ENCODE measurements at places on chromosomes 7 and 10. TPM values are rescaled to one million over a fixed set of nuclear protein-coding genes. Genes with fewer than 3 reads are reported as not detected.
A peak's percentile ranks its signal among the peaks of the same experiment; 100 is the strongest.

DNA sequence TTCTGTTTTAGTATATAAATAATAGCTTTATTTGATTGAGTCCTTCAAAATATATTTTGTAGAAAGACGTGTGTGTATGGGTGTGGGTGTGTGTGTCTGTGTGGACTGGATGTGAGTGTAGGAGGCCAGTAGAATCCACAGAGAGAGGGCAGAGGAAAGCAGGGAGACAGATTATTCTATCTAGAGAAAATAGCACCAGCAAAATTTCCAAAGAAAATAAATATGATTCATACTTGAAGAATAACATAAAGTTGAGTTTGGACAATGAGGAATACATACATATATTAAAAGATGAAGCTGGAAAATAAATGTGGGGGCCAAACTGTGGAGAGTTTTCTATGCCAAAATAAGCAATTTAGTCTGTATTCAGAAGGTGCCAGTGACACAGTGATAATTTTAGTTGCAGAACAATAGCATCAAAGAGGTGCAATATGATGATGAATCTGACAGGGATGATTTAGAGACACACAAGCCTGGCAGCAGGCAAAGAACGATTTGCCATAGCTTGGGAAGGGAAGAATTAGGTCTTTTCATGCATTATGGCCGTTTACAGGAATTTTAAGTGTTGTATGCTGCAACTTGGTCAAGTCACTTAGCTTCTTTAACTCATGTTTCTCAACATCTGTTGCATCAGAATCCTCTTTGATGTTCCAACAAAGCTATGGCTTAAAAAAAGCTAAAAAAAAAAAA is 121.3 kb downstream of the SEMA3A start:
- H3K27ac ChIP-seq, result no peak overlapping the region
- no peaks in the 10 kb centered on the region for H3K27me3 ChIP-seq
- DNase-seq, result no peak
- no peaks in the 10 kb centered on the region for H3K4me1 ChIP-seq
- no peak overlapping the region for H3K4me3 ChIP-seq
- H3K36me3 ChIP-seq, result peaks cover 11% of the 10 kb centered on the region

GRCh38 chr7:10855583-10855982 is 118.1 kb upstream of the PHF14 start:
- DNase-seq, result no peak
- no peaks in the 10 kb centered on the region for H3K36me3 ChIP-seq
- H3K27me3 ChIP-seq, result no peaks in the 10 kb centered on the region
- no peak overlapping the region for H3K4me3 ChIP-seq

GRCh38 chr7:138889582-138890498 is 91.3 kb downstream of the KIAA1549 start:
- no peak for DNase-seq
- peaks cover 3% of the 10 kb centered on the region for H3K36me3 ChIP-seq
- no peaks in the 10 kb centered on the region for H3K27me3 ChIP-seq
- no peak overlapping the region for H3K27ac ChIP-seq
- no peak overlapping the region for H3K4me3 ChIP-seq
- peaks cover 23% of the 10 kb centered on the region for H3K4me1 ChIP-seq

GRCh38 chr7:106054971-106055532 is 57.1 kb downstream of the SYPL1 start:
- H3K4me1 ChIP-seq, result peaks cover 14% of the 10 kb centered on the region
- no peak overlapping the region for H3K4me3 ChIP-seq
- H3K36me3 ChIP-seq, result no peaks in the 10 kb centered on the region
- H3K27ac ChIP-seq, result no peak overlapping the region

GRCh38 chr7:117458977-117459583 is 20.7 kb upstream of the CFTR start:
- H3K36me3 ChIP-seq, result no peaks in the 10 kb centered on the region
- H3K27ac ChIP-seq, result no peak overlapping the region
- peak; percentile 44 for DNase-seq
- H3K4me1 ChIP-seq, result no peaks in the 10 kb centered on the region

DNA sequence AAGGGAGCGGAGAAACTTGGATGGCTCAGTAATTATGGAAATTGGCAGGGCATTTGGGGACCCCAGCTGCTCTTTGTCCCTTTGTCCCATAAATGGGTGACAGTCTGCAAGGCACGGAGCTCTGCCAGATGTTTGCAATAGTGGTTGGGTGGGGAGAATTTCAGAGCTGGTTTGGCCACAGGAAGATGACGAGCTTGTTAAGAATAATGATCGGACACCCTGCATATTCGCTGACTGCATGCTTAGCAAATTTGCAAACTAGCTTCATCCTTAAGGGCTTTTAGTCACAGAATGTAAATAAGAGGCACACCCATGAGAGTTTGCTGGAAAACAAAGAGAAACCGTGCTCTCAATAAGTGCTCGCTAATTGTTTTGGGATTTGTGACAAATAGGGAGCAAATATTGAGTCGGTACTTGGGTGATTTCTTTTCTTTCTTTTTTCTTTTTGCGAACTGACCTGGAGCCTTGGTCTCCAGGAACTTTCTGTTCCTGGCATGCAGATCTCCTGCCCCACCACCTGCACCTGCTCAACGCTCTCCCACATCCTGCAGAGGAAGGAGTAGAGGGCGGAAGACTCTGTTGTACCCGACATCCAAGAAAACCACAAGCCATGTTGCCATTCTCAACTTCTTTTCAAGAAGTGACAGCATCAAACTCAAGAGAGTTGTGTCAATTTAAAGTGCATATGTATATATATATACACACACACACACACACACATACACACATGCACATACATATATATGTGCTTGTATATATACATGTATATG is 238.9 kb downstream of the CAMK1D start:
- no peaks in the 10 kb centered on the region for H3K27me3 ChIP-seq
- no peak overlapping the region for H3K27ac ChIP-seq
- peaks cover 7% of the 10 kb centered on the region for H3K4me1 ChIP-seq
- H3K36me3 ChIP-seq, result no peaks in the 10 kb centered on the region
- no peak overlapping the region for H3K4me3 ChIP-seq

DNA sequence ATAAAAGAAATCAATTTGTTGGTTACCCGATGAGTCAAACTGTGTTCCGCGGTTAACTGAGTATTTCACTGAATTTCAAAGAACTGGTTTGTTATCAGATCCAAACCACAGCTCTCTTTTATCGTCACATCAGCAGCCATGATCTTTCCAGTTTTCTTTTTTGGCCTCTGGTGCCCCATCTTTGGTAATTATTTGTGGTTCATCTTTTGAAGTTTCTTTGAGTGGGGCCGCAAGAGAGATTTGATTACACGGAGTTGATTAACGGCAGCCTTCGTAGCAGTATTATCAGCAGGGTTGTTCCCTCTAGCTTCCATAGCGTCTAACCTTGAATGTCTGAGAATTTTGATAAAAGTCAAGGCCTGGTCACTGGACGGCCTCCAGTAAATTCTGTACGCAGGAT is 154.9 kb upstream of the TNRC18 start:
- peaks cover 8% of the 10 kb centered on the region for H3K4me1 ChIP-seq
- H3K27me3 ChIP-seq, result peaks cover 44% of the 10 kb centered on the region
- H3K27ac ChIP-seq, result no peak overlapping the region
- no peak for DNase-seq
- no peaks in the 10 kb centered on the region for H3K36me3 ChIP-seq

DNA sequence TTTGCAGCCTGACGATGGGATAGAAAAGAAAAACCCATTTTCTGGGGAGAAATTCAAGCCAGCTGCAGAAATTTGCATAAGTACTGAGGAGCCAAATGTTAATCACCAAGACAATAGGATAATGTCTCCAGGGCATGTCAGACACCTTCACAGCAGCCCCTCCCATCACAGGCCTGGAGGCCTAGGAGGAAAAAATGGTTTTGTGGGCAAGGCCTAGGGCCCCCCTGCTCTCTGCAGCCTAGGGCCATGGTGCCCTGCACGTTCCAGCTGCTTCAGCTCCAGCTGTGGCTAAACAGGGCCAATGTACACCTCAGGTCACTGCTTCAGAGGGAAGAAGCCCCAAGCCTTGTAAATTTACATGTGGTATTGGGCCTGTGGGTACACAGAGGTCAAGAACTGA is 158.2 kb downstream of the VWC2 start:
- no peak overlapping the region for H3K4me3 ChIP-seq
- no peaks in the 10 kb centered on the region for H3K27me3 ChIP-seq
- DNase-seq, result no peak
- H3K27ac ChIP-seq, result no peak overlapping the region
- no peaks in the 10 kb centered on the region for H3K36me3 ChIP-seq

DNA sequence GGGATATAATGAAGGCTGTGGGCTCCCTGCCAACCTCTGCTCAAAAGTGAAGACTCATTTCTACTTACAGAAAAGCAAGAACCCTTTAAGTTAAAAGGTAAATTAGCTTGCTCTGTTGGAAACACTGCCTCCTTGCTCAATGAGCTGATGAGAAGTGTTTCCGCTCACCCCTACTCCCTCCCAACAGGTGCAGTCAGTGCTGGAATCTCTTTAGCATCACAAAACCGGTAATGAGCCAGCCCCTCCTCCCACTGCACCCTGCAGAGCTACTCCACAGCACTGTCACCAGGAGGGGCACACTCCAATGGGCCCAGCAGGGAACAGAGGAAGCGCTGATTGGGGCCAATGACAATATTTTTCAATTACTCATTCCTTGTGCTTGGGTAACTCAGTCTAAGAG is 262.5 kb downstream of the TCERG1L start:
- H3K4me3 ChIP-seq, result peak overlapping the region; percentile 20
- peak overlapping the region; percentile 59 for H3K27ac ChIP-seq
- no peaks in the 10 kb centered on the region for H3K36me3 ChIP-seq
- H3K27me3 ChIP-seq, result no peaks in the 10 kb centered on the region
- peak; percentile 84 for DNase-seq

- no peak for DNase-seq
- no peak overlapping the region for H3K4me3 ChIP-seq
- H3K27me3 ChIP-seq, result no peaks in the 10 kb centered on the region
- no peaks in the 10 kb centered on the region for H3K4me1 ChIP-seq
- H3K27ac ChIP-seq, result no peak overlapping the region
Observed at GRCh38 chr10:117224881-117225280, 16.0 kb upstream of the SLC18A2 start.

DNA sequence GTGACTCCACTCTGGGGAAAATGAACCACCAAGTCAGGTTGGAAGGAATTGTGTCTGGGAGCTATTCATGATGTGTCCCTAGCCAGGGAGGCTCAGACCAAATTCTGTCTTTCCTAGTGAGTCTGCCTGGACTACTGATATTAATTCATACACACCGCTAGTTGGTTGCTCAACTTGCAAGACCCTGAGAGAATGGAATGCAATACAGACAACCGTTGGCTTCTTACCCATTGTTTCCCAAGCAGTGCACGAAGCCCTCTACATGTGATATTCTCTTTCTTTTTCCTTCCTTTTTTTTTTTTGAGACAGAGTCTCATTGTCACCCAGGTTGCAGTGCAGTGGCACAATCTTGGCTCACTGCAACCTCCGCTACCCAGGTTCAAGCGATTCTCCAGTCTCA is 19.4 kb upstream of the SRGN start:
- no peaks in the 10 kb centered on the region for H3K4me1 ChIP-seq
- no peak overlapping the region for H3K27ac ChIP-seq
- no peaks in the 10 kb centered on the region for H3K36me3 ChIP-seq
- H3K4me3 ChIP-seq, result no peak overlapping the region

DNA sequence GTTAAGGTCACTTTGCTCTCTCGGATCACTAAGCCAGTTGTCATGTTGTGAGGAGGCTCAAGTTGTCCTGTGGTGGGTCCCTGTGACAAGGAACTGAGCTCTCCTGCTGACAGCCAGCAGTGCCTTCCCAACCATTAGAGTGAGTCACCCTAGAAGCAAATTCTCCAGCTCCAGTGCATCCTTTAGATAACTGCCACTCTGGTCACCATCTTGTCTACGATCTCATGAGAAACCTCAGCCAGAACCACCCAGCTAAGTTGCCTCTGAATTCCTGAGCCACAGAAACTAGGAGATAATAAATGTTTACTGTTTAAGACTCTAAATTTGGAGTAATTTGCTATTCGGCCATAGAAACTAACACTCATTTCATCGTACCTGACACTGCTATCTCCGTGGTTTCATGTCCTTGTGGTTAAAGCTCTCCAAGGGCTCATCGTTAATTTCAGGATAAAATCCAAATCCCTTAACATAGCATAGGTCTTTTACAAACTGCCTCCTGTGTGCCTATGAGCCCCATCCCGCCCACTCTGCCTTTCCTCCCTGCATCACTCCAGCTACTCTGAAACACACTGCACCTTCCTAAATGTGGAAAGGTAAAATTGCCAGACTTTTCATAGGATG is 56.5 kb upstream of the WIPF3 start:
- no peaks in the 10 kb centered on the region for H3K4me1 ChIP-seq
- H3K4me3 ChIP-seq, result no peak overlapping the region
- no peak for DNase-seq
- no peak overlapping the region for H3K27ac ChIP-seq
- no peaks in the 10 kb centered on the region for H3K36me3 ChIP-seq

DNA sequence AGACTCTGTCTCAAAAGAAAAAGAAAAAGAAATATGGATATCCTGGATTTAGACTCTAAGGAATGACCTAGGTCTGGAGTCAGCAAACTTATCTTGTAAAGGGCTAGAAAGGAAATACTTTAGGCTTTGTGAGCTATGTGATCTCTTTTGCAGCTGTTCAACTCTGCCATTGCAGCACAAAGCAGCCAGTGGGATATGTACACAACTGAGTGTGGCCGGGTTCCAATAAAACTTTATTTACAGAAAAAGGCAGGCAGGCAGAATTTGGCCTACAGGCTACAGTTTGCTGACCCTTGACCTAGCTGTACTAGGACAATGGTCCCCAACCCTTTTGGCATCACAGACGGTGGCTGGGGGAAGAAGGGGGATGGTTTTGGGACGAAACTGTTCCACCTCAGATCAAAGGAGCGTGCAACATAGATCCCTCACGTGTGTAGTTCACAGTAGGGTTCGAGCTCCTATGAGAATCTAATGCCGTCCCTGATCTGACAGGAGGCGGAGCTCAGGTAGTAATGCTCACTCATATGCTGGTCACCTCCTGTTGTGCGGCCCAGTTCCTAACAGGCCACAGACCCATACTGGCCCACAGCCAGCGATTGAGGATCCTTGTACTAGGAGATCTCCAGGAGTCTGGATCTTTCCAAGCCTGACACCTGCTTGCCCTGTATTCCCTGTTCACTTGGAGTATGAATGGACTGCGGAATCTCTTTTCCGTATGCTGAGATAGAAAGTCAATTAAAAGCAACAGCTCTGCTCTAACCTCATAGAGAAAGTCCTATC is 63.0 kb downstream of the CUL1 start:
- H3K36me3 ChIP-seq, result peaks cover 19% of the 10 kb centered on the region
- no peak overlapping the region for H3K27ac ChIP-seq
- no peak overlapping the region for H3K4me3 ChIP-seq
- no peaks in the 10 kb centered on the region for H3K4me1 ChIP-seq

GRCh38 chr10:75400163-75400770 is 1.3 kb downstream of the ZNF503 start:
- no peak overlapping the region for H3K27ac ChIP-seq
- DNase-seq, result peak; percentile 56
- peaks cover 75% of the 10 kb centered on the region for H3K27me3 ChIP-seq
- H3K4me1 ChIP-seq, result peaks cover 22% of the 10 kb centered on the region
- peak overlapping the region; percentile 87 for H3K4me3 ChIP-seq

- no peaks in the 10 kb centered on the region for H3K27me3 ChIP-seq
- H3K4me1 ChIP-seq, result peaks cover 5% of the 10 kb centered on the region
- no peaks in the 10 kb centered on the region for H3K36me3 ChIP-seq
- DNase-seq, result no peak
Observed at GRCh38 chr7:37430171-37430570, 18.5 kb downstream of the ELMO1 start.

The MMD2 gene
- not detected for total RNA-seq

The TET1 gene
- 67.3 TPM for total RNA-seq

The CALML5 gene
- not detected for total RNA-seq

The COL28A1 gene
- total RNA-seq, result 0.60 TPM

The SPDYE5 gene
- total RNA-seq, result not detected

The OR9A2 gene
- total RNA-seq, result not detected

The ANXA8L1 gene
- total RNA-seq, result not detected

All from neural progenitor cell (in vitro differentiated cells).